Hematopoietic multipotent progenitor cell treated with erythropoietin and hydrocortisone succinate and interleukin-3 and kit ligand, for 6 days (in vitro differentiated cells): ENCODE measurements at places on chromosomes 7 and 10.
A peak's percentile ranks its signal among the peaks of the same experiment; 100 is the strongest.

DNA sequence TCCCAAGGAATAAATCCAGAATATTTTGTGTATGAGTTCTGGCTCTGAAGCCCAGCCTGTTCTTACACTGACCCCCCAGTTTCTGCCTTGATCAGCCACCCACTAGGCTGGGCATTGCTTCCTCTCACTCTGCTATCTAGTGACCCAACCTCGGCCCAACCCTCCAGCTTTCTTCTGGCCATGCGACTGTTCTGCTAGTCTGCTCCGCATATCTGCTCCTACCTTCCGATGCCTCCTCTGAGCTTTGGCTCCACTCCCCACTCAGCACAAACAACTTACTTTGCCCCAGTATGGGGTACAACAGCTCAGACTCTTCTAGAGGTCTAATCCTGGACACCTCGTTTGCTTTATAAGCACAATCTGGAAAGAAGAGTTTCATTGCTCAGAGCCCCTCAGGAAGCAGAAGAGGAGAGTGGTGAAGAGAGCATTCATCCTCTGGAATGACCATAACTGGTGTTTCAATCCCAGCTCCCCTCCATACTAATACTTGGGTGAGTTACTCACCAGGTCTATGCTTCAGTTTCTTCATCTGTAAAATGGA, 99.6 kb downstream of the NPSR1 start:
- DNase-seq, result no peak

- no peak for DNase-seq
Observed at GRCh38 chr10:52099026-52099600, 215.0 kb upstream of the DKK1 start.

DNA sequence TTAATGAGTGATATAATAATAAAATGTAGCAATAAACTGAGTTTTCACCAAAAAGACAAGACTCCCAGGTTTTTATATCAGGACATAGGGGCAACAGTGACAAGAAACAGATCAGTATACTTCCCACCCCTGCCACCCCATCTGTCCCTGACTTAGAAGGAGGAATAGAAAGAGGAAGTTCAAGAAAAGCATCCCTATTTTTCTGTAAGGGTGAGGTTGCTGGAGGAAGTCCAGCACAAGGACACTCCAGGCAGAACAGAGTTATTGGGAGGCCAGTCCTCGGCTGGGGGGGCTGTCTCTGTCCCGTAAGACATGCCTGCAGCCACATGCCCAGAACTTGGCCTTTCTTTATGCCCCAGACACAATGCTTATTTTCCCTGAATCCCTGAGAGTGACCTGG, 16.5 kb upstream of the TLX1 start:
- DNase-seq, result no peak

GRCh38 chr7:127792528-127793342, 140.7 kb downstream of the SND1 start:
- peak; percentile 78 for DNase-seq

- DNase-seq, result no peak
Observed at GRCh38 chr7:30247541-30248401, 36.6 kb upstream of the ZNRF2 start.

DNA sequence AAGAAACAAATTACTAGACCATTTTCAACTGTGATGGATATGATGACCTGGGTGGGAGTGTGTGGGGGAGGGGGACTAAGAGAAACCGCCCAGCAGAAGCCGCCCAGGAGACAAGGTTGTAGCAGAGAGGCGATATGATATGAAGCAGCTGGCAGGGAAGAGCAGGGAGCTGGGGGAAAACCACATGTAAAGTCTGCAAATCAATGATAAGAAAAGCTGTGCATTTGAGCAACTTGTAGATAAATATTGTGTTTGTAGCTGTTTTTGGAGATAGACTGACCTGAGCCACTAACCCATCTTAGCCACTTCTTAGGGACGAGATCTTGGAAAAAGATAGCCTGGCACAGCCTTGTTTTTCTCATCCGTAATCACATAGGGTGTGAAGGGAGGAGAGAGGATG, 252.6 kb downstream of the SEC23IP start:
- peak; percentile 81 for DNase-seq

DNA sequence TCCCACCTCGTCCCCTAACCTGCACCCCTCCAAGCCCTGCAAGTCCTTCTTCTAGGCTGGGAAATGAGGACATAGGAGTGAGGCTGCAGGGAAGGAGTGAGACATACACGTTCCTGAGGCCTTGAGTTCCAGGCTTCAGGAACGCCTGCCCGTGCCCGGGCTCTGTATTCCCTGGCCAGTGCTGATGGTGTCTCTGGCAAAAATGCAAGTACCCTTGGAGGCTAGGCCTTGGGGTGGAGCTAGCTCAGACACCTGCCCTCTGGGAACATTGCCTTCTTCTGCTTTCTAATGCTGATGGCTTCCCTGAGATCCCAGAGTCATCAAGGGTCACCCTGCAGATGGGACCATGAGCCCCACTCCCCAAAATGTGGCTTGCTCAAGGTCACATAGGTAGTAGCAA, 76.0 kb downstream of the GRK5 start:
- no peak for DNase-seq

GRCh38 chr7:1043552-1044188, 676 bp upstream of the GPR146 start:
- no peak for DNase-seq

- no peak for DNase-seq
Observed at GRCh38 chr7:81492910-81493309, 276.9 kb downstream of the HGF start.

- no peak for DNase-seq
Observed at GRCh38 chr7:18558503-18558902, 63.0 kb downstream of the HDAC9 start.

GRCh38 chr7:70052691-70053090, 454.4 kb downstream of the AUTS2 start:
- no peak for DNase-seq

DNA sequence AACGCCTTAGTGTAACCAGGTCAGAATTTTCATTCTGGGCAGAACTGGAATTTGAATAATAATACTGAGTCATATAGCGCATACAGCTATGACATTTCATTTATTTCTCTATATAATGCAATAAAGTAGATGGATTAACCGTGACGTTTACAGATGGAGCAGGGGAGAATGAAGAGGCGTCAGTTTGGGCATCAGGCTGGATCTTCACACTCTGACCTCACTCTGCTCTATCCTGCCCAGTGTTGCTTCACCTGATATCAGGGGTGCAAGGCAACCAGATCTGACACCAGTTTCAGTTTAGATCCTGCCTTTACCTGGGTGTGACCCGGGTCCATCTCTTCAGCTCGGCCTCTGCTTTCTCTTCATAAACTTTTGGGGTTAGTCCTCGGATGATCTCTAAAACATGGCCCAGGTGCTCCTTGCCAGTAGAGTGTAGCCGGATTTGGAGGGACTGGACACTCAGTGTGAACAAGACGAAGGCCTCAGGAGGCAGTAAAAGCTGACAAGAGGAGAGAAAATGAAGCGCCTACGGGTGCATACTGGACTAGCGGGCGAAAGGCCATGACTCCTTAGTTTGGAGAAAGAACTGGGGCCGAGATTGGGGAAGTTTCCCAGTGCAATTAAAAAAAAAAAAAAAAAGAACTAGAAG, 1.4 kb upstream of the ZYX start:
- no peak for DNase-seq

DNA sequence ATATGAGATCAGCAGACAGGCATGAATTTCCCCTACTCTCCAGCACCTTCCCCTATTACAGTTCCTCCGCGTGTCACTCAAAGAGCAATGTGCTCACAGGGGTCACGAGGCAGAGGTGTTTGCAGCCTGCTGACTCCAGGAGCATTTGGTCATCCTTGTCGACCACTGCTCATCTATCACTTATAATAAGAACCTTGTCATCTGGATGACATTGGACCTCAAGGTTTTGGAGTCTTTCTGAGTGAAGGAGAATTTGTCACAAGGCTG, 32.9 kb upstream of the PLPP4 start:
- DNase-seq, result no peak

DNA sequence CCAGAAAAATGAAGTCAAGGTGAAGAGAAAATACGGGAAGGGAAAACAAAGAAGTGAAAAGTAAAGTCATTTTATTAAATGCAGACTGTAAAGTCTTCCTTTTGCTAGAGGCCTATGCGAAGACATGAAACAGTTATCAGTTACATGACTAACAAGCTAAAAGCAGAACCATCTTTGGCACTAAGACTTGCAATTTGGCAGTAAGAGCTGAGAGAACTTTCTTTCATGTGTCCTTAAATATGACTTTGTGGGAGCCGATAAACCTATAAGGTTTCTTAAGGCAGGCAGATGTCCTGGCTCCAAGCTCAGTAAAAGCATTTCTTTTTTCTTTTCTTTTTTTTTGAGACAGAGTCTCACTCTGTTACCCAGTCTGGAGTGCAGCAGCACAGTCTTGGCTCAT, 10.4 kb downstream of the ANLN start:
- DNase-seq, result no peak

- DNase-seq, result no peak
Observed at GRCh38 chr7:120370954-120371353, 98.0 kb downstream of the KCND2 start.

- no peak for DNase-seq
Observed at GRCh38 chr10:21401196-21401595, 124.3 kb downstream of the SKIDA1 start.

DNA sequence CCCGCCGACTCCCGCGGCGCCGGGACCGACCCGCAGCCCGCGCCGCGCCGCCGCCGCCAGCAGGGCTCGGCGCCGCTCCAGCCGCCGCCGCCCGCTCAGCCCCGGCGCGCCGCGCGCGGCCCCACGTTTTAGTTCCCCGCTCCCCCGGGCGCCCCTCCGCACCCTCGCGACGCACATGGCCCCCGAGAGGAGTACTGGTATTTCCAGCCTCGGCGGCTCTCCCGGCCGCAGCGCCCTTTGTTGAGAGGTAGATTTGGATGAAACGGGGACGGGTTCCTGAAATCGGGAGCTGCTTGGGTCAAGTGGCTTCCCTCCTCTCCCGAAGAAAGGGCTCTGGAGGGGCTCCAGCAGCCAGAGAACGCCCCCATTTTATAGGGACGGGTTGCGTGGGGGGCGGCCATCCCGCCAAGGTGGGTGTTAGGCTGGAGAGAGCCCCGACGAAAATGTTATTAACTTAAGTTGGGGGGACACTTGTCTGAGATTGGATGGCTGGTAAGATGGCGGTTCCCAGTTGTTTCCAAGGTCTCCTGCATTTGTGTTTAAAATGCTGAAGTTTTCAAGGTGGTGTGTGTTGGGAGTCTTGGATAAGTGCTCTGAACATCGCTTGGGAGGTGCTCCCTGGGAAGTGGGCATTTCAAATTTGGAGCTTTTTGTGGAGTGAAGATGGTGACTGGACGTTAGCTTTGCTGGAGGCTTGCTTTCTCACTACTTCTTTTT, 1.2 kb downstream of the BMI1 start:
- peak; percentile 22 for DNase-seq

DNA sequence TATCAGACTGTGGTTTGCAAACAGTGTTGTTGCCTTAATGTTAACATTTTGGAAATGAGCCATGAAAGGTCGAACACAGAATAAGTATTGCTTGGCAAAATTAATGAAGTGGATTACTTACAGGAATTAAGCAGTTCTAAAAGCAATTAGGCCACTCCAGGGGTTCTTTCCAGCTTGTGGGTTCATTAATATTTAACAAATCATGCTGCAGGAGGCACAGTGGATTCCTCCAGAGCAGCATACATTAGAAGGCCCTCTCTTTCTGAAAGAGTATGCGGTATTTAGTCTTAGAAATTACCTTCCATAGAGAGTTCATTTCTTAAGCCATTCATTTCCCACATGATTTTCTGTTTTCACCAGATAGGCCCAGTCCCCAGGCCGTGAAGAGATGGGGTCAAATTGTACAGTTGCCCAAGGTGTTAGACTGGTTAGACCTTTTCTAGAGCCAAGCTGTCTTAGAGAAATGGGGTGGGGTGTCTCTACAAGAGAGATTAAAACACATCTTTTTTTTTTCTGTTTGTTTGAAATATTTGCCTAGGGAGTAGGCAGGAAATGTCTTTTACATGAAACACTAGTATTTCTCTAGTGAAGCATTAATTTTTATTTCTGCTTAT, 40.0 kb upstream of the AGR3 start:
- no peak for DNase-seq

DNA sequence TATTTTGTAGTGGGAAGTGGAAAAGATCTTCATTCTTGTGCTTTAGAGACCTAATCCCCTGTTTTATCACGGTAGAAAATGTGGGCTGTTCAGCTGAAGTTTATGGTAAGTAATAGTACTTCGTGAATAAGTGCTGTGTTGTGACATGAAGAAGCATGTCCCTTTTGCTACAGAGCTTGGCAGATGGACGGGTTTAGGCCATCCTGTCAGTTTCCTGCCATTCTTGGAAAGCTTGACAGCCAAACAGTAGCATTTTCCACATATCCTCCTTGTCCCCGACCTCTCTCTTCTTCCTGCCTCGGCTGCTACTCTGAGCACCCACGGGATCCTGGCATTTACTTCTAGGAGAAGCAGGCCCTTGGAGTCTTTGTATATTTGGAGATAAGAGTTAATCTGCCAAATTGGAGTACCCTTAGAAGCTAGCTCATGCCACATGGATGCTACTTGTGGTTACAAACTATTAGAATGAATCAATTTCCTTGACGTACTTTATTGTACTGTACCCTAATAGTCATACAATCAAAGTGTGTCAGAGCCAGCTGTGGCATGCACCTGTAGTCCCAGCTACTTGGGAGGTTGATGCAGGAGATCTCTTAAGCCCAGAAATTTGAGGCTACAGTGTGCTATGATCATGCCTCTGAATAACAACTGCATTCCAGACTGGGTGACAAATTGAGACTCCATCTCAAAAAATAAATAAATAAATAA, 39.2 kb downstream of the PNLIPRP3 start:
- DNase-seq, result no peak

DNA sequence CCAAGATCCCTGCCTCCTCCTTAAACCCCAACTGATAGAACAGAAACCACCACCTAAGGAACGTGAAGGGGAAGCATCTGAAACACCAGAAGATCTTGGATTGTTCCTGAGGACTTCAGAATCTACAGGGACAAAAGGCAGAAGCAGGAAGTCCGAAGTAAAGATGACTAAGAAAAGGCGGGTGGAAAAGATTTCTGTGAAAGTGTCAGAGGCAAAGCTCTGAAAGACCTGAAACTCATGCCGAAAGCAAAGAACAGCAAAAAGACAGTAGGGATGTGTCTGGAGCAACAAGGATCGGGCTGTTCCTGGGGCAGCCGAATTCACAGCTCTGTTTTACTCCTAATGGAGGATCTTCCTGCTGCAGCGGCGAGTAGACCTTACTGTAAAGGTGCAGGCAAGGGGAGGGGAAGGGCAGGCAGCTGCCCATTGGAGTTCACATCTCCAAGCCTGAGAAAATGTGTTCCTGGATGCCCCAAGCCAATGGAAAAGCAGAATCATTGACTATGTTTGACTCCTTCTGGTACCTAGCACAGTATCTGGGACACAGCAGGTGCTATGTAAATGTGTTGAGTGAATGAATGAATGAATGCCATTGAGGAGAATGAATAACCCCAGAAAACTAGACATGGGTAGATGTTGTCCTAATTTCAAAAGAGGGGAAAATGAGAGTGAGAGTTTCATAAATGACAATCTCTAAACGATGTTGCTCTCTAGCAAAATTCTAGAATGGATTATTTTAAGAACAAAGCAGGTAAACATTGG, 40.4 kb downstream of the PDIA4 start:
- no peak for DNase-seq

GRCh38 chr10:78859769-78860168, 209.0 kb upstream of the ZMIZ1 start:
- no peak for DNase-seq
